ENCODE measurements at places on chromosomes 11 and 22.

- H3K4me3 ChIP-seq = no peak overlapping the region
- no peaks in the 10 kb centered on the region for H3K4me1 ChIP-seq
- no peak overlapping the region for H3K27ac ChIP-seq
- H3K27me3 ChIP-seq = peaks cover 39% of the 10 kb centered on the region
- DNase-seq = no peak
- H3K36me3 ChIP-seq = no peaks in the 10 kb centered on the region
Measured at GRCh38 chr22:24736526-24737053, 37.9 kb downstream of the PIWIL3 start.

DNA sequence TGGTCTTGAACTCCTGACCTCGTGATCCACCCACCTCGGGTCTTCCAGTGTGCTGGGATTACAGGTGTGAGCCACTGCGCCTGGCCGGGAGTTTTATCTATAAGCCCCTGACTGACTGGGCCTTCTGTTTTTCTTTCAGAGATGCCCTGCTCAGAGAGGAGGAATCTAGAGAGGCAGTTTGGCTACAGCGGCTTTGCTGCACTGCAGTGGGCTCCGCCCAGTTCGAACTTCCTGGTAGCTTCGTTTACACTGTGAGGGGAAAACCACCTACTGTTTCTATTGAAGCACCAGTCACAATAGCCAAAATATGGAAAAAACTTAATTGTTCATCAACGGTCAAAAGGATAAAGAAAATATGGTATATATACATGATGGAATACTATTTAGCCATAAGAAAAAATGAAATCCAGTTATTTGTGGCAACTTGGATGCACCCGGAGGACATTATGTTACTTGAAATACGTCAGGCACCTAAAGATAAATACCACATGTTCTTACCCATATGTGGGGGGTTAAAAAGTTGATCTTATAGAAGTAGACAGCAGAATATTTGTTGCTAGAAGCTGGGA is 31.9 kb upstream of the FAM181B start:
- H3K27me3 ChIP-seq = peaks cover 9% of the 10 kb centered on the region
- DNase-seq = no peak
- peaks cover 3% of the 10 kb centered on the region for H3K4me1 ChIP-seq
- no peak overlapping the region for H3K4me3 ChIP-seq
- H3K36me3 ChIP-seq = no peaks in the 10 kb centered on the region

DNA sequence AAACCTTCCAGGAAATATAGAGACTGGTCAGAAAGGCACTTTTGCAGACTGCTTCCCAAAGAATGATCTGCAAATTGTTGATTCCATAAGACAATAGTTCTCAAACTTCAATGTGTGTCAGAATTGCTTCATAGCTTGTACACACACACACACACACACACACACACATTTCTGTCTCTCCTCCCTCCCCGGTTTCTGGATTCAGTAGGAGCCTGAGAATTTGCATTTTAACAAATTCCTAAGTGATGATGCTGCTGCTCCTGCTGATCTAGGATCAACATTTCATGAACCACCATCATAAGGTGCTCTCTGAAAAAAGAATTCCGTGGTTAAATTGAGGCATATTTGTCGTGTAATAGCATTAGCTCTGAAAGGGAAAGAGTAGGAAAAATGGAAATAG is 35.3 kb upstream of the FZD4 start:
- peaks cover 13% of the 10 kb centered on the region for H3K27me3 ChIP-seq
- no peak overlapping the region for H3K4me3 ChIP-seq
- no peaks in the 10 kb centered on the region for H3K36me3 ChIP-seq

- peak overlapping the region; percentile 96 for H3K27ac ChIP-seq
- peak; percentile 79 for DNase-seq
- no peaks in the 10 kb centered on the region for H3K27me3 ChIP-seq
- H3K4me3 ChIP-seq = peak overlapping the region; percentile 65
- peaks cover 79% of the 10 kb centered on the region for H3K4me1 ChIP-seq
Measured at GRCh38 chr11:128342511-128343134, 244.7 kb downstream of the ETS1 start.

GRCh38 chr11:33083918-33084317 is 44.5 kb downstream of the TCP11L1 start:
- H3K36me3 ChIP-seq = peaks cover 39% of the 10 kb centered on the region
- no peaks in the 10 kb centered on the region for H3K27me3 ChIP-seq
- no peak for DNase-seq
- no peak overlapping the region for H3K4me3 ChIP-seq

- H3K27me3 ChIP-seq = no peaks in the 10 kb centered on the region
- DNase-seq = no peak
- H3K27ac ChIP-seq = no peak overlapping the region
- peaks cover 15% of the 10 kb centered on the region for H3K4me1 ChIP-seq
- H3K36me3 ChIP-seq = no peaks in the 10 kb centered on the region
Measured at GRCh38 chr11:16959602-16960001, 54.6 kb downstream of the PLEKHA7 start.

GRCh38 chr22:42642806-42643633 is 2.6 kb upstream of the ATP5MGL start:
- no peak overlapping the region for H3K27ac ChIP-seq
- no peaks in the 10 kb centered on the region for H3K27me3 ChIP-seq
- peaks cover 19% of the 10 kb centered on the region for H3K4me1 ChIP-seq
- no peaks in the 10 kb centered on the region for H3K36me3 ChIP-seq

DNA sequence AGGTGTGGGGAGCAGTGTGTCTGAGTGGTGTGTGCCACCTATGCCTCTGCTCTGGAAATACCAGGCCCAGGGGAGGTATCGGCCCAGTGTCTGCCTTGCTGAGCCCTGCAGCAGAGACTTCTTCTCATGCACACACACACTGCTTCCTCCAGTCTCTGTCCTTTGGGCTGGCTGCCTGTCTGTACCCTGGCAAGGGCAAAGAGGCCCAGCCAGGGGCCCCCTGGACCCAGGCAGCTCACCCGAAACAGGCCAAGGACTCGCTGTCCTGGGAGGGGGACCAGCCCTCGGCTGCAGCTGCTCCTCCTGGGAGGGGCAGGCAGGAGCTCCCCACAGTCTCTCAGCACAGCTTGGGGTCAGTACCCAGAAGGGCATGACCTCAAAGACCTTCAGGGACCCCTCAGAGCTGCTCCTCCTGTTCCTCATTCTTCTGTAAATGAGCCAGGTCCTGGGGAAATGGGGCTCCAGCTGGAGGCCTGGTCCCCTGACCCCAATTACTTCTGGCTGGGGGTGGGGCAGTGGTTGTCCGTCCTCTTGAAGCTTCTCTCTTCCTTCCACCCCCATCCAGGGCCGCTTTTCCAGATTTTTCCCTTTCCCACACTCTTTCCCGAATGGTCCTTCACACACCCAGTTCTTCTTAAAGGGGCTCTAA is 24.5 kb upstream of the ALX4 start:
- no peaks in the 10 kb centered on the region for H3K36me3 ChIP-seq
- DNase-seq = no peak
- peaks cover 60% of the 10 kb centered on the region for H3K27me3 ChIP-seq
- no peaks in the 10 kb centered on the region for H3K4me1 ChIP-seq
- no peak overlapping the region for H3K27ac ChIP-seq

DNA sequence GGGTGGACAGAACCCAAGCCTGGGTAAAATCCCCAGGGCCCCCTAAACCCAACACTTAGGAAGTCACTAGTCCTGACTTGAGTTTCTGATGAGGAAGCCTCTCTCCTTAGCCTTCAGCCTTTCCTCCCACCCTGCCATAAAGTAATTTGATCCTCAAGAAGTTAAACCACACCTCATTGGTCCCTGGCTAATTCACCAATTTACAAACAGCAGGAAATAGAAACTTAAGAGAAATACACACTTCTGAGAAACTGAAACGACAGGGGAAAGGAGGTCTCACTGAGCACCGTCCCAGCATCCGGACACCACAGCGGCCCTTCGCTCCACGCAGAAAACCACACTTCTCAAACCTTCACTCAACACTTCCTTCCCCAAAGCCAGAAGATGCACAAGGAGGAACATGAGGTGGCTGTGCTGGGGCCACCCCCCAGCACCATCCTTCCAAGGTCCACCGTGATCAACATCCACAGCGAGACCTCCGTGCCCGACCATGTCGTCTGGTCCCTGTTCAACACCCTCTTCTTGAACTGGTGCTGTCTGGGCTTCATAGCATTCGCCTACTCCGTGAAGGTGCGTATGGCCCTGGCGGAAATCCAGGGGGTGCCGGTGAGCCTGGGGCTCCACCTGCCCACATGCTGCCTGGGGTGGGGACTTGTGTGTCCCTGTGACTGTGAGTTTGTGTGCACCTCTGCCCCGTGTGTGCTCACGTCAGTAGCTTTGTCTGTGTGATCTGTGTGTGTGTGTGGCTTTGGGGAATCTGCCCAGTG is at the start of gene IFITM1:
Gene IFITM1, plus strand, starts transcription at position 254 of the 767 bp plus-strand sequence. Its CDS starts 131 bp downstream, at position 385.
- H3K4me1 ChIP-seq = peaks cover 33% of the 10 kb centered on the region
- peak within 1 kb of the TSS; percentile 88 for H3K4me3 ChIP-seq
- no peaks in the 10 kb centered on the region for H3K27me3 ChIP-seq

GRCh38 chr11:116331381-116331780 is 441.4 kb downstream of the BUD13 start:
- H3K36me3 ChIP-seq = no peaks in the 10 kb centered on the region
- H3K27ac ChIP-seq = no peak overlapping the region
- no peak for DNase-seq
- H3K4me1 ChIP-seq = no peaks in the 10 kb centered on the region
- no peak overlapping the region for H3K4me3 ChIP-seq

GRCh38 chr22:36965696-36966095 is 52.3 kb downstream of the CSF2RB start:
- no peak overlapping the region for H3K27ac ChIP-seq
- DNase-seq = no peak
- no peaks in the 10 kb centered on the region for H3K36me3 ChIP-seq
- H3K27me3 ChIP-seq = peaks cover 21% of the 10 kb centered on the region

- H3K36me3 ChIP-seq = no peaks in the 10 kb centered on the region
- no peak for DNase-seq
- no peak overlapping the region for H3K27ac ChIP-seq
Measured at GRCh38 chr11:75594211-75594610, 32.2 kb downstream of the SERPINH1 start.

Data from activated CD4-positive, alpha-beta memory T cell treated with anti-CD3 and anti-CD28 coated beads, Interleukin-2, amount 10 ng/mL, durations not matched to agents 7 days and 5 days (primary cell).